ENCODE measurements at places on chromosomes 13 and 19.

DNA sequence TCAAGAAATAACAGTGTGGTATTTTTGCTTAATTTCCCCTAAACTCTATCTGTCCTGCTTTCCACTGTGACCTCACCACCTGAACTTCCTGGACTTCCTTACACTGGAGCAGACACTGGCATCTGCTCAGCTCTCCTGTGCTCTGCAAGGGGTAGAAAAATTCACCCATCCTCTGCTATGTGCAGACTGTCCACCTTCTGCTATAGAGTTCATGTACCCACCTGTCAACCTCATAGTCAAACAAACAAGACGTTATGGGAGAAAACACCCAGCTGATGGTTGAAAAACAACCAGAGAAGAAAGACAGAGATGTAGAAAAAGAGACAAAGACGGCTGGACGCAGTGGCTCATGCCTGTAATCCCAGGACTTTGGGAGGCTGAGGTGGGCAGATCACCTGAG is 12.2 kb downstream of the LAIR1 start:
- DNase-seq: no peak

DNA sequence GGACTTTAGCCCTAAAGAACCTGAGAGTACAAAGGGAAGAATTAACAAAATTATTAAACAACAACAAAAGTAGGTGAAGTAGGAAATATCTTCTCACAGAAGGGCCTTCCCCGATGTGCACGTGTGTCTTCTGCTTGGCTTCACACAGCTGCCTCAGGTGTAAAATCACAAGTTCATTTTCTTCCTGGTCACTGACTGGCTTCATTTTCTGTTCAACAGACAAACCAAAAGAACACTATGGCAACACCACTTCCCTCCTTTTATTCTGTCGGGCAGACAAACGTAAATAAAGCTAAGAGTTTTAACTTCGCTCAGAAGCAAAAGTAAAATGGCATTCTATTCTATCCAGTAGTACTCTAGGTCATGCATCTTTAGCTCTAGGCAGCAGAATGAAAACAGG is 140.9 kb downstream of the TBC1D4 start:
- no peak for DNase-seq

DNA sequence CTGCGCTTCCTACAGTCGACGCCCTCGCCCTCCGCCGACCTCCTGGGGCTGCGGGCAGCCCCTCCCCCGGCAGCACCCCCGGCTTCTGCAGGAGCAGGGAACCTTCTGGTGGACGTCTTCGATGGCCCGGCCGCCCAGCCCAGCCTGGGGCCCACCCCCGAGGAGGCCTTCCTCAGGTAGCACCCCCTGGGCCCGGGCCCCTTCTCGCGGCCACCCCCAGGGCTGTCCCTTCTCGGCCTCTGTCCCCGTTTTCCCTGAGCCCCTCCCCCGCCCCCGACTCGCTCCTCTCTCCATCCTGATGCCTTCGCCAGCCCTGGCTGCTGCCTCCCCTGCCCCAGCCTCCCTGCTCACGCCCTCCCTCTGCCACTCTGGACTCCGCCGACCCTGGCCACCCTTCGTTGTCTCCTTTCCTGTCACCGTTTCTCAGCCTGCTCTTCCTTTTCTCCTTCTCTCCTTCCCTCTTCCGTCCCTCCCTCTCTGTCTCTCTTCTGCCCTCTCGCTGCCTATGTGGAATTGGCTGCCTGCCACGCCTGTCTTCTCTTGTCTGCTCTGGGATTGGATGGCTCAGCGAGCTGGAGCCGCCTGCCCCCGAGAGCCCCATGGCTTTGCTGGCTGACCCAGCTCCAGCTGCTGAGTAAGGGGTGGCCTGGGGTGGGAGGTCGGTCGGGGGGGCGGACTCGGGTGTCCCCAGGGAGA is 11.0 kb downstream of the FUZ start:
- no peak for DNase-seq

- DNase-seq: no peak
These were observed 43.5 kb downstream of the CCL25 start for GRCh38 chr19:8096071-8096470.

GRCh38 chr13:28620011-28620830 is 38.7 kb upstream of the POMP start:
- DNase-seq: no peak

- DNase-seq: no peak
These were observed 44.4 kb upstream of the USE1 start for GRCh38 chr19:17170538-17171297.

GRCh38 chr13:111577956-111578605 is 257.6 kb downstream of the TEX29 start:
- no peak for DNase-seq

- no peak for DNase-seq
These were observed 25.2 kb downstream of the ANKRD27 start for GRCh38 chr19:32649751-32650150.

DNA sequence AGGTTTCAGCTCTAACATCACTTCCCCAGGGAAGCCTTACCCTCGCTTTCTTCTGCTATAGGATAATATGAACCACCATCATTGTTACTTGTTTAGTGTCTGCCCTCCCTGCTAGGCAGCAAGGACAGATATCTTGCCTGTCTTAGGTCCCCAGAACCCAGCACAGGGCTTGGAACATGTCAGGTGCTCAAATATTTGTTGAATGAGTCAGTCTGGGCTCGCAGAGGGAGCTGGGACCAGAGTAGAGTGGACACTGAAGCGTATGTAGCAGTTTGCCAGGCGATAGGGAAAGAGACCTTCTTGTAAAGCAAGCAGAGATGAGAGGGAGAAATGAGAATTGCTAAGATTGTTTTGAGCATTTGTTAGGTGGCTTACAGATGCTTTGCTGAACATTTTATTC is 11.7 kb downstream of the BCKDHA start:
- no peak for DNase-seq

DNA sequence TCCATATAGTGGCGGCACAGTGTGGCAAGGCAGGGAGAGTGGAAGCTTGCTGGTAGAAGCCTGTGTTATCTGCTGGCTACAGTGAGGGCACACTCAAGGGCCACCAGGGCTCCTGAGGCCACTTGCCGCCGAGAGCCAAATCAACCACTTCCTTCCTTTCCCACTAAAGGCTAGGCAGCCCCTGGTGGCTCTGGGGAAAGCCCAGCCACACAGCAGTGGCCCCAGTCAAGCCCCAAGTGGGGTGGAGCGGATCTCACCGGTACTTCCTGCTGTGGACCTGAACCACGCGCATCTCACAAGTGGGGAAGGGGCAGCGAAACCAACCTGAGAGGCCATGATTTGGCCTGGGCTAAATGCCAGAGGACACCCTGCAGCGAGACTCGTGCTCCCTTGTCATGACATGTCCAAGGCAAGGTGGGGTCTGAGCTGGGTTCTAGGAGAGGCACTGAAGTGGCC is 21.9 kb upstream of the SLC35E1 start:
- DNase-seq: no peak

DNA sequence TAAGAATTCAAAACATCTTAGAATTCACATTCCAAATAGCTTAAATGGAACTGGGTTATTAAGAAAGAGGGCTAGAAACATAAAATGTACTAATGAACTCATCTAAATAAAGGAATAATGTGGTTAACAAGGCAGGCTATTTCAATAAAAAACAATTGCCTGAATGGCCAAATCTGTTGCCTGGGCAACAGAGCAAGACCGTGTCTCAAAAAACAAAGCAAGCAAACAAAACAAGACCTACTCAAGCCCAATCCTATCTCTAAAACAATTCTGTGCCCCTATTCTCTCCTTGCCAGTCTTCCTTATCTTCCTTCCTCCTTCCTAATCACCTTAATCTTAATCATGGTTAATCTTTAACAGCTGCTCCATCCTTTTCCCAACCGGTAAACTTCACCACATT is 12.1 kb downstream of the IGFL1 start:
- DNase-seq: no peak

DNA sequence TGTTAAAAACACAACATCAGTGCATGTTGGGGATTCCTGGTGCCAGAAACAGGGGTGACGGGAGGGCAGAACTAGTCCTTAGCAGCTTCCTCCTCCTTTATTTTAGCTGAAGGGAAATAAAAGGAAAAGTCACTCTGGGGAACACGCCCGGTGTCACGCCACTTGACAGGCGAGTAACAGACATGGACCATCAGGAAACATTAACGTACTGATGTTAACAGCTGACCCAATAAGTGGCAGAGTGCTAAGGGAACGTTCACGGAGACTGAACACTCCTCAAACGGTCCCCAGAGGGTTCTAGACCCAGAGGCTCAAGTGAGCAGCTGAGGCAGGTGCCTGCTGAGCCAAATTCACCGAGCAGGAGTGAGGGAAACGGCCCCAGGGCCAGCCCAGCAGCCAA is 13.9 kb upstream of the EIF3G start:
- DNase-seq: no peak

- DNase-seq: no peak
These were observed 96.9 kb downstream of the WDFY2 start for GRCh38 chr13:51681037-51681678.
